ENCODE measurements at places on chromosomes 12 and 14. TPM values are rescaled to one million over a fixed set of nuclear protein-coding genes. Genes with fewer than 3 reads are reported as not detected.

- DNase-seq, result no peak
Observed at GRCh38 chr12:32988982-32989381, 92.4 kb upstream of the PKP2 start.

DNA sequence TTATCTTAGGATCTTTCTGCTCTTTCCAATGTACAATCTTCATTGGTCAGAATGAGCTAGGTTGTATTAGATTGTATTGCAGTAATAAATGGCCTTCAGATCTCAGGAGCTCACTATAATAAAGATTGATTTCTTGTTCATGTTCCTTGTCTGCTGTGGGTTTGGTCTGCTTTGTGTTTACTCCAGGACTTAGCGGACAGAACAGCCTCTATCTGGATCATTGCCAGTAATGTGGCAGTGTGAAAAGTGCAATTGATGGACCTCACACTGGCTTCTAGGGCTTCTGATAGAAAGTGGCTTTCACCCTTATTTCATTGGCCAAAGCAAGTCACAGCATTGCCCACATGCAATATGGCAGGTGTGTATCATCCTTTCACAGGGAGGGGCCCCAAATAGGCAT lies 81.2 kb downstream of the BTG1 start:
- DNase-seq, result no peak

DNA sequence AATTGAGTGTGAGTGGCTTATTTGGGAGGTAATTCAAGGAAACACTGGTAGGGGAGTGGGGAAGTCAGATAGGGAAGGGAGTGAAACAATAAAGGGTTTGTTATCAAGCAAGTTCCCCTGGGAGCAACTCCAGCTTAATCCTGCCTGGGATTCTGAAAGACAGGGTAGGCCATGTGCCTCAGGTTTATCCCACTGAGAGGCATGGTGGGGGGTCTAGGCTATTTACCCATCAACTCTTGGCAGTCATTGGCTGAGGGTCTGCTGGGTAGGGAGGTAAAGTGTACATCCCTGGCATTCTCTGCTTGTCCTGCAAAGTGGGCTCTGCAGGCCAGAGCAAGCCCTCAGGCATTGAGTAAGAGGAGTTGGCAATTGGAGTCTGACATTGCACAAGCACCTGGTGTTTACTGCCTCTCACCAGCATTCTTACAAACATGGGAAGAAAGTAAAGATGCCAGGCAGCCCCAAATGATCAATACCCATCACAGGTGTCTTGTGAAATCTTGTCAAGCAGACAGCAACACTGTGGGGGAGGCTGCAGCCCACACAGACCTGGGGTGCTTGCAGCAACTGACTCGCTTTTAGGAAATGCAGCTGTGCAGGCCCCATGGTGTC lies 169.3 kb downstream of the KTN1 start:
- no peak for DNase-seq

DNA sequence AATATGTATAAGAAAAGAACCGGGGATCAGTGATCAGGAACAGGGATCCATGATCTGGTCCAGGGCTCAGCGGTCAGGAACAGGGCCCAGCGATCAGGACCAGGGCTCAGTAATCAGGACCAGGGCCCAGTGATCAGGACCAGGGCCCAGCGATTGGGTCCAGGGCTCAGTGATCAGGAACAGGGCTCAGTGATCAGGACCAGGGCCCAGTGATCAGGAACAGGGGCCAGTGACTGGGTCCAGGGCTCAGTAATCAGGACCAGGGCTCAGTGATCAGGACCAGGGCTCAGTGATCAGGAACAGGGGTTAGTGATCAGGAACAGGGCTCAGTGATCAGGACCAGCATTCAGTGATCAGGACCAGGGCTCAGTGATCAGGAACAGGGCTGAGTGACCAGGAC lies 56.3 kb downstream of the TMEM121 start:
- no peak for DNase-seq

- DNase-seq, result no peak
Observed at GRCh38 chr12:111706145-111706544, 20.3 kb downstream of the ACAD10 start.

DNA sequence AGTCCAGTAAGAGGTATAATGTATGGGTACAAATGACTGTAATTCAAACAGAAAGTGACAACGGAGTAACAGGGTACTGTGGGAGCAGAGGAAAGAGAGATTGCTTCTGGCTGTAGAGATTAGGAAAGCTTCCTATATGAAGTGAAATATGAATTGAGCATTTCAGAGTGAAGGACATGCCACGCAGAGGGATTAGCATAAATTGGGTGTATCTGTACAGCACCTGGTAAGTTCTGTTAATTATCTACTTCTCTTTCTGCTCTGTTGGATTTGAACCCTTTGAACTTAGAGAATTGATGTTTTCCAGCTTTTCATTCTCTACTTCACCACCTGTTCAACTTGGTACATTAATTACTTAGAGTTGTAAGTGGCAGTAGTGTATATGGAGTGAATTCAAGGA lies 8.8 kb downstream of the STK38L start:
- no peak for DNase-seq

DNA sequence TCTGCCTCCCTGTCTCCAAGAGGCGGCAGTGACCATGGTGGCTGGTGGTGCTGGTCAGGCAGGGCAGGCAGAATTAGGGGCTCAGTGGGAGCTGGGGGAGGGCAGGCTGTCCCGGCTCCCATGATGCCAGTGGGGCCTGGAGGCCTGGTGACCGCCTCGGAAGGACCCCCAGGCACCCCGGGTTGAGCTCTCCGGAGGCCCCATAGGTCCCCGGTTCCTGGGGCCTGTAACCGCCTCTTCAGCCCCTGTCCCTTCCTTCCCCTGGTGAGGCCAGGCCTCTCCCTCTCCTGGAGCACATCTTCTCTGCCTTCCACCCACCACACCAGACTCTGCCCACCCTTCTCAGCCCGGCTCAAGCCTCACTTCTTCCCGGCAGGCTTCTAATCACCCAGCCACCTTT lies 117.7 kb upstream of the GSC start:
- no peak for DNase-seq

GRCh38 chr12:15752785-15753184 lies 36.4 kb downstream of the EPS8 start:
- no peak for DNase-seq

DNA sequence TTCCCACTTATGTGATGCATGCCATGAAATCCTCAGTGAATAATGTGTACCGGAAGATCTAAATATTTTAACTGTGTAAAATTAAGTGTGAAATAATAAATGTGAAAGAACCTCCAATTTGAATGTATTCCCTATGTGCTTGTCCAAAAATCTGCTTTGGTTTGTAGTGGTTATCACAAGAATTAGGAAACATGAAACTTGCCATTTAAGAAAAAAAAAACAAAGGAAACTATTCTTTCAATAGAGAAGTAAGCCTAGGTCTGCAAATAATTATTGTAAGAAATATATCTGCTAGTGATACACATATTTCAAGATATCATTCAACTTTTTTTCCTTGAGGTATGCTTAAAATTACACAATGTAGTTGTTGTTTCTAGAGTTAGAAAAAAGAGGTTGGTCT lies 500.4 kb downstream of the SLC6A15 start:
- DNase-seq, result no peak

- no peak for DNase-seq
Observed at GRCh38 chr12:22377731-22378496, 43.4 kb upstream of the ST8SIA1 start.

GRCh38 chr12:88716240-88716639 lies 136.0 kb upstream of the KITLG start:
- no peak for DNase-seq

GRCh38 chr12:28937196-28937595 lies 211.9 kb upstream of the FAR2 start:
- DNase-seq, result no peak

- DNase-seq, result no peak
Observed at GRCh38 chr14:37816743-37817295, 221.4 kb downstream of the TTC6 start.

DNA sequence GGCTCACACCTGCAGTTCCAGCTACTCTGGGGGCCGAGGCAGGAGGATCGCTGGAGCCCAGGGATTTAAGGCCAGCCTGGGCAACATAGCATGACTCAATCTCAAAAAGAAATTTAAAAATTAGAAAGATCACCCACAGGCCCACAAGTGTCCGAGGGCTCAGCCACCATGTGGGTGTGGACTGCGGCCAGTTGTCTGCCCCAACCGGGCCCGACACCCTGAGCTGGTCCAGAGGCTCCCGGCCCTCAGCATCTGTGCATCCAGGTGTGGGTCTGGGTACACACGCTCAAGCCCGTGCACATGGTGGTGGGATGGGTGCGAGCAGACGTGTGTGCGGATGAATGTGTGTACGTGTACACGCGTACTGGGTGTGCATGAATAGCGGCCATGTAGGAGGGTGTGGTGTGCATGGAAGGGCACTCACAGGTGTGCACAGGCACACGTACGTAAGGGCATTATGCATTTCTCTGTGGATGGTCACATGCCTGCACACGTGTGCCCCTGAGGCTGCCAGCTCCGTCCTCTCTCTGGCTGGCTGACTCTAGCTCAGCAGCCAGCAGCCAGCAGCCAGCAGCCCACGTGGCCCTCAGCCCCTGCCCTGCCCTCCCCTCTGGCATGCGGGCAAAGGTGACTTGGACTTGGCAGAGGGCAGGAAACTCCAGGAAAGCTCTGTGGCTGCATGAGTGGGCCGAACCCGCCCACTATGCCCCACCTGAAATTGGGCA lies 23.3 kb upstream of the NUDT14 start:
- no peak for DNase-seq

GRCh38 chr14:19920021-19920657 lies at the start of gene OR4K5:
OR4K5 (plus strand) TSS chr14:19920607; CDS start chr14:19920607, 0 bp downstream.
- no peak for DNase-seq

DNA sequence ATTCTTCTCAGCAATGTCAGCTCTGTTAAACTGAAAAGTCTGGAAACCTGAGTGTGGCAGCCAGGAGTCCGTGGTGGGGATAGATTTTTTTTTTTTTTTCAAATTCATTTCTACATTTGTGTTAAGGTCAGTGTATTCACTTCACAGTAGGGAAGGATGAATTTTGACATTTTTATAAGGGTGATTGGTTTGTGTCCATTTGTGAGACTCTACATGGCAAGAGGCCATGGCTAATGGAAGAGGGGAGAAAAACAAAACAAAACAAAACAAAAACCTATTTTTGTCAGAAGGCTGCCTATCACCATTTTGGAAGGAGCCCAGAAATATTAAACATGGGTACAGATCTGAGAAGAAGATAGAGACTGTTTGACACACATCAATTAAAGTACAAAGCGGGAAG lies 176.1 kb downstream of the RMST start:
- DNase-seq, result no peak

DNA sequence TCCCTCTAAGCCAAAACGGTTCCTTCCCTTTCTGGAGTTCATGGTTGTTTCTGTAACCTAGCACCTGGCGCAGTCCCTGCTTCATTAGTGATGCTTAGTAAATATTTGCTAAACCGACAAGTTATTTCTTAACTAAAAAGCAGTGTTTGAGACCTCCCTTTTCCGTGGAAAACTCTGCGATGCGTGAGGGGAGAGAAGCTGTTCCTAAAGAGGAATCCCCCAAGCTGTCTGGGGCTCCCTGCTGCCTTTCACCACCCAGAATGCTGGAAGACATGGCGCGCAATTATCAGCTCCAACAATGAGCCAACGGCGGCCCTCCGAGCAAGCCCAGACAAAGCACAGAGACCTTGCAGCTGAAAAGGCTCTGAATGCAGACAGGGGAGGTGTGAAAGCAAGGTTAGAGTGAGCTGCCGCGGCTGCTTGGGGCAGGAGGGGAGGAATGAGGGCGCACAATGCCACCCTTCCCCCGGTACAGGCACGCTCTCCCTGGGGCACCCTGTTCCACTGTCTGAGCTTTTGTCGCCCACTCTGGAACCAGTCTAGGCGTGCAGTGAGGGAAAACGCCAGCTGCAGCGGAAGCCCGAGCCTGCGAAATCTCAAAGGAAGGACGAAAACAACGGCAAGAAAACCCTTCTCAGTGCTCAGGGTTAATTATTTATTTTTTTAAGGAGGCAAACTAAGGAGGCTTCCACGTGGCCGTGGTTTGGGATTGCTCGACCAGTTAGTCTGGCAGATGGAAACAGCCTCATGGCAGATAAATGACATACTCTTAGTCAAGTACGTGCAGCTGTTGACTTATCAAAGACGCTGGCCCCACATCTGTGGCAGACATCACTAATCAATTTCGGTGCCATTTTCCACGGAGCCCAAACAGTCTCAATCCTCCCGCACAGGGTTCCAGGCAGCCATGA lies 66.3 kb downstream of the RBM19 start:
- no peak for DNase-seq

- DNase-seq, result no peak
Observed at GRCh38 chr12:34626363-34627157, 604.3 kb downstream of the ALG10 start.

DNA sequence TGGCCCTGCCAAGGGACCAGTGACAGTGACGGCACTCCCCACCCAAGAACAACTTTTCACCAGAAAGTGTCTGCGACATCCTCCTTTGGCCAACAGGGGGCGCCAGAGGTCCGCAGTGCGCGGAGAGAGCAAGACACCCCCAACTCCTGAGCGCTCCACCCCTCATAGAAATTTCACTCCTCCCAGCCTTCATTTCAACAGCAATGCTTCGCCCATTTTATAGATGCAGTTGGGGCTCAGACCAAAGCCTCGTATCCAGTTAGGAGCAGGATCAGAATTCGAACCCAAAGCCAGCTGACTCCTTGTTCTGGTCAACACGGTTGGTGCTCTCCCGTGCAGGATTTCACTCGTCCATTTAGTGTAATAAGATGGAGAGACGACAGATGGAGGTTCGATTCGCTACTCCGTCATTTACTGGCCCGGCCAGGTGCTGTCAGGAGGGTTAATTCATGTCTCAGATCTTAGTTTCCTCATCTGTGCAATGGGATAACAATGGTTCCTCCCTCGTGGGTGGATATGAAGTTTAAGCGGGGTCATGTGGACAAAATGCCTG lies 2.4 kb upstream of the POP5 start:
- DNase-seq, result peak; percentile 79

- no peak for DNase-seq
Observed at GRCh38 chr12:31369712-31370521, 44.0 kb upstream of the SINHCAF start.

- no peak for DNase-seq
Observed at GRCh38 chr12:25957793-25958427, 572 bp upstream of the RASSF8 start.

The NOP9 gene
- total RNA-seq, result 29.7 TPM

The CPNE6 gene
- total RNA-seq, result not detected

The SLC25A21 gene
- total RNA-seq, result not detected

The CLEC4E gene
- not detected for total RNA-seq

The TOX4 gene
- total RNA-seq, result 95.5 TPM

The NRIP2 gene
- not detected for total RNA-seq

The PZP gene
- not detected for total RNA-seq

The GPN3 gene
- 7.9 TPM for total RNA-seq

The ARHGAP9 gene
- 238 TPM for total RNA-seq

The TMCC3 gene
- 0.30 TPM for total RNA-seq

The TRIM9 gene
- total RNA-seq, result 0.30 TPM

The ETFBKMT gene
- total RNA-seq, result 2.1 TPM

The TAS2R7 gene
- not detected for total RNA-seq

The PSEN1 gene
- total RNA-seq, result 49.2 TPM

The FAM90A1 gene
- total RNA-seq, result 0.54 TPM

The ATP2B1 gene
- 44.4 TPM for total RNA-seq

The EPYC gene
- total RNA-seq, result not detected

The INSM2 gene
- total RNA-seq, result not detected

Measured in T-cell (primary cell).